ENCODE measurements at places on chromosomes 3 and 15.

- peak; percentile 62 for DNase-seq
Measured at GRCh38 chr3:157201648-157202278, 41.8 kb upstream of the CCNL1 start.

DNA sequence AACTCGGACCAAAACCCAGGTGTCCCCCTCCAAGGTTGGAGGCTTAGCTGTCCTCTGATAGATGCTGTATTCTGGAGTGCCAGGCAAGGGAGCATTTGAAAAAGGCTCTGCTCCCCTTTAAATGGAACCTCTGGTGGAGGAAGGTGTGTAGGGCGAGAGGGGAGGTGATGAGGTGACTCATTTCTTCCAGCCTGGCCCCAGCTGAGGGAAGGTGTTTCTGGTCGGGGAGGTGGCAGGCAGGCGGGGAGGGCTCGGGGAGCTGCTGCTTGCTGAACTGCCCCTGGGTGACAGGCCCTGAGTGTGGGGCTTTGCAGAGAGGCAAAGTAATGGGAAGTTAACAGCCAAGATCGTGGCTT, 18.8 kb downstream of the PSTPIP1 start:
- DNase-seq: no peak

GRCh38 chr15:74281147-74282133, 45.3 kb downstream of the CCDC33 start:
- no peak for DNase-seq

GRCh38 chr3:104396974-104397669, 969.6 kb upstream of the ALCAM start:
- DNase-seq: peak; percentile 54

DNA sequence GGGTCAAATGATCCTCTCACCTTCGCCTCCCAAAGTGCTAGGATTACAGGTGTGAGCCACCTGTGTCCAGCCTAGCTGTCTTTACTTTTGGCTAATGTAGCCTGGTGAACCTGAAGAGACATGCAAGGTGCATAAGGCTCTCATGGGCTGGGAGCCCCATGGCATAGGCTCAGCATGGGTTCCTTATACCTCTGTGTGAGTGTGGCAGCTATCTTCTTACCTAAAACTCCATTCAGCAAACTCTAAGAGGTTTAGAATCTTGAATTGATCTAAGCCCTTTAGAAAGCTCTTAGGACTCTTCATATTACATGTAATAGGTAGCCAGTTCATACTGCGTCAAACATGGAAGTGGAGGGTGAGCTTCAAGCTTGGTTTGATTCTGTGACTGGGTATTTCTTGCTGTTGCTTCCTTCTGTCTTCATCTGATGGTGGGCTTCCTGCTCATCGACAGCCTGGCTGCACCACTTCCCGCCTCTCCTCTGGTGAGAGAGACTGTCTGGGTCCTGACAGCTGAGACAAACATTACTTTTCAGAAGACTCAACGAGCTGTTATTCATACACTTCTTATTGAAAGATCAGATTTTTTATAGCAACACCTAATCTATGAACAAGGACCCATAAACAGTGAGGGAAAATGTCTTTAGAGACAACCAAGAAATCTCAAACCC, 19.2 kb upstream of the TKT start:
- no peak for DNase-seq

GRCh38 chr3:128107834-128108233, 15.8 kb downstream of the RUVBL1 start:
- no peak for DNase-seq

DNA sequence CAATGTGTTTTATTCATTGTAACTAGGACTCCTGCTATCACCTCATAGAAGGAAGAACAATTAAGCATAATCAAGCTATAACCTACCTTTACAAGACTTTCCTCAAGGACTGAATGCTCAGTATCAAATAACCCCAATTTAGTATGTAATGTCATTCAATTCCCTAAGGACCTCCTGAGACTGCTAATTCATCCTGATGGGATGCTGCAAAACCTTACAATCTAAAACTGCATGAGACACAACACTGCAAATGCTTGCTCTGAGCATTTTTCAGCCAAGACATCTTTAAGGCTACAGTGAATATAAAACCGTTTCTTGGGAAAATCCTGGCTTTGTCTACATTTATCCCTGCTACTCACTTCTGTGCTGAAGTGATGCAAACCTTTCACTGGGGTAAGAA, 69.9 kb downstream of the RYK start:
- no peak for DNase-seq

- no peak for DNase-seq
Measured at GRCh38 chr3:108119398-108120104, 28.7 kb upstream of the CD47 start.

DNA sequence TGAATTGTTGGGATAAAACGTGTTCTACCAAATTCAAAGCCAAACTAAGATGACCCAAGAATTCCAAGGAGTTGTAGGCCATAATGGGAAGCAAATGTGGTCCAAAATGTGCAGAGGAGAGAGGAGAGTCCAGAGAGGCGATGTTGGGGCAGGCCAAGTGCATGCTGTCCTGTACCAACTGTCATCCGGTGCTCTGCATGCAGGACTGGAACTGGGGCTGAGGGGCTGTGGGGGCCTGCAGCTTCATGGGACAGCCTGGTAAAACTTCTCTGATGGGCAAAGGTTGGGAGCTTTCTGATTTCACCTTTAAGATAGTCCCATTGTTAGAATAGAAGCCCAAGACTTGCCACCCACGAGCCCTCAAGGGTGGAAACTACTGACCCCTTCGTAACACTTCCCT, 831.4 kb downstream of the AGBL1 start:
- DNase-seq: no peak

DNA sequence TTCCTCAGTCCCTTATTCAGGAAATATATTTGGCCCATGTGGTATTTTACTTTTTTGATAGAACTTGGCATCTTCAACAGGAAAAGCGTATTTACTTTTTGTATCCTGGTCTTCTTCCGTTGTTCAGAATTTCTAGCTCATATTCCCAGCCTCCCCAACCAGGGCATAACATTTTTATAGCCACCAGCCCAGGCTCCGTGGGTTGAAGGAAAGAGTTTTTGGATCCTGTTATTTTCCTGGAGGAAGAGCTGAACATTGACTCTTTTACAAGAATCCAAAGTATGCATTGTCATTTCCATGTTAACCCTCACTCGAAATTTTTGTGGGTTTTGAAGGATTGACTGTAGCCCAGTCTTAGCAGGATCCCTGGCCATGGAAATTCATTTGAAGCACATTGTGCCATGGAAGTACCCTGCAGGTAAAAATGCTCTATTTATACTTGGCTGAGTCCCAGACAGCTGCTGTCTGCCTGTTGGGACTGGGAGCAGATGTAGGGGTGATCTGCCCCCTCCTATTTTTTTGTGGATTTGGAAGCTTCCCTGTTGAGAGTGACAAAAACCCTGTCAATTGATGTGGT, 98.8 kb downstream of the AKAP13 start:
- peak; percentile 84 for DNase-seq

DNA sequence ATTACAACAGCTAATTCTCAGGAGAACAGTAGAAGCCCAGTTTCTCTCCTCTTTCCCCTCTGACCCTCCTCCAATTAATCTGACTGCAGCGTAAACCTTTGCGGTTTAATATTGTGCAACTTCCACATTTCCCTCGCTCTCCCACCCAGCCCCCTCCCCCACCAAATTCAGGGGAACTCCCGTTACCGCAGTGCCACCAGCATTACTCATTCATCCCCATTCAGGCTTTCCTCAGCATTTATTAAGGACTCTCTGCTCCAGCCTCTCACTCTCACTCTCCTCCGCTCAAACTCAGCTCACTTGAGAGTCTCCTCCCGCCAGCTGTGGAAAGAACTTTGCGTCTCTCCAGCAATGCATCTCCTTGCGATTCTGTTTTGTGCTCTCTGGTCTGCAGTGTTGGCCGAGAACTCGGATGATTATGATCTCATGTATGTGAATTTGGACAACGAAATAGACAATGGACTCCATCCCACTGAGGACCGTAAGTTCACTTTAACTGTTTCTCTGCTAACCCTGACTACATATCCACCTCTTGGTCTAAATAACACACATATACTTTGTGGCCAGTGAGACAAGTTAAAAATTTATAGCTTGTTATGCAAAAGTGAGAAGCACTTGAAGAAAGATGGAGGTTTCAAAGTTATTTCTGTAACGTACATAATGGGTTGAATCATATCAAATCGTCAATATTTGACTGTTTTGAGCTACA, at the start of gene PTX3:
Gene PTX3 (plus strand): TSS at position 268 of the 709 bp plus-strand sequence. CDS start 84 bp downstream, at position 352.
- DNase-seq: peak; percentile 90

DNA sequence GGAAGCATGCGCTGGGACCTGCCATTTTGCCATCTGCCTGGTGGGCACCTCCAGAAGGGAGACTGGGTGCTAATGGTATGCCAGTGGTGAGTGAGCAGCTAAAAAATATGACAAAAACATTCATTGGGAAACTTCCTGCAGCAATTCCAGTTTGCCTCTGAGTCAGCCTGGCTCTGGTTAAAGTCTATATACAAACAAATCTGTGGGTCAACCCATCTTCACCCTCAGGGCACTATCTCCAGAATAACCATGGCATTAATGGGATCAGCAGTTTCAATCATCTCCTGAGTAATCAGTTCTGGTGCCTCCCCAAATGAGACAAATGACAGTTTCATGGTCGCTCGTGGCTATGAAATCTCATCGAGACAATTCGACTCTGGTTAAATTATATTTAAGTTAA, 21.5 kb downstream of the FRMD4B start:
- DNase-seq: peak; percentile 54

- DNase-seq: no peak
Measured at GRCh38 chr15:76267077-76267476, 44.2 kb downstream of the ETFA start.

GRCh38 chr15:66563126-66563525, 2.7 kb downstream of the LCTL start:
- peak; percentile 7 for DNase-seq

GRCh38 chr3:119310071-119310470, 15.9 kb downstream of the ARHGAP31 start:
- DNase-seq: peak; percentile 98

- no peak for DNase-seq
Measured at GRCh38 chr3:34858067-34858660, 781.2 kb upstream of the ARPP21 start.

GRCh38 chr15:70466895-70467529, 296.3 kb downstream of the UACA start:
- DNase-seq: peak; percentile 69

DNA sequence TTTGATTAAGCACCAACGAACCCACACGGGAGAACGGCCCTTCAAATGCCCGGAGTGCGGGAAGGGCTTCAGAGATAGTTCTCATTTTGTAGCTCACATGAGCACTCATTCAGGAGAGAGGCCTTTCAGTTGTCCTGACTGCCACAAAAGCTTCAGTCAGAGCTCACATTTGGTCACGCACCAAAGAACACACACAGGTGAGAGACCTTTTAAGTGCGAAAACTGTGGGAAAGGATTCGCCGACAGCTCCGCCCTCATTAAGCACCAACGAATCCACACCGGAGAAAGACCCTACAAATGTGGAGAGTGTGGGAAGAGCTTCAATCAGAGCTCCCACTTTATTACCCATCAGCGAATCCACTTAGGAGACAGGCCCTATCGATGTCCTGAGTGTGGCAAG, 8.7 kb downstream of the ZNF774 start:
- no peak for DNase-seq

GRCh38 chr3:11185564-11186317, 31.4 kb downstream of the HRH1 start:
- peak; percentile 99 for DNase-seq

DNA sequence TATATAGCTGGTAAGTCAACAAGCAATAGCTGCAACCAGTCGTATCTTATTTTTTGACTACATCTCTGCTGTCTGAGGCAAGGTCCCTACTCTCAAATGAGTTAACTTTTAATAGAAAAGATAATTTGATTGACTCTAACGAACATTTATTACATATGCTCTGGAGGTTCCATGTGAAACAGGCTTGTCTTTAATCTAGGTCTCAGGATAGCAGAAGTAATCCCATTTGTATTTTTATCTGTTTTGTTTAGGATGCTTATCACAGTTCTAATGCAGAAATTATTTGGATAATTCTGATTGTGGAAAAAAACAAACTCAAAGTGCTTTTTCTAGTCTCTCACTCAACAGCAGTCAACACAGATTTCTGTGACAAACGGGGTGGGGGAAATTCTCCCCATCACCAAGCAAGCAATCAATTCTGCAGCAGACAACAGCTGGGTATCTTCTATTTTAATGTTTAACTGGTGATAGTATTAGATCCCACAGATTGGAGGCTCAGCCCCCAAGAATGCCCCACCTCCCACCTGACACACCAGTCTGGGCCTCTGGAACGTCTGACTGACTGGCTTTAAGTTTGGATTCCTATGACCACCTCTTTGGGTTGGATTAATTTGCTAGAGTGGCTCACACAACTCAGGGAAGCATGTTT, 58.8 kb downstream of the ITPR1 start:
- DNase-seq: no peak

- no peak for DNase-seq
Measured at GRCh38 chr3:150409125-150409511, 1.0 kb downstream of the TSC22D2 start.

DNA sequence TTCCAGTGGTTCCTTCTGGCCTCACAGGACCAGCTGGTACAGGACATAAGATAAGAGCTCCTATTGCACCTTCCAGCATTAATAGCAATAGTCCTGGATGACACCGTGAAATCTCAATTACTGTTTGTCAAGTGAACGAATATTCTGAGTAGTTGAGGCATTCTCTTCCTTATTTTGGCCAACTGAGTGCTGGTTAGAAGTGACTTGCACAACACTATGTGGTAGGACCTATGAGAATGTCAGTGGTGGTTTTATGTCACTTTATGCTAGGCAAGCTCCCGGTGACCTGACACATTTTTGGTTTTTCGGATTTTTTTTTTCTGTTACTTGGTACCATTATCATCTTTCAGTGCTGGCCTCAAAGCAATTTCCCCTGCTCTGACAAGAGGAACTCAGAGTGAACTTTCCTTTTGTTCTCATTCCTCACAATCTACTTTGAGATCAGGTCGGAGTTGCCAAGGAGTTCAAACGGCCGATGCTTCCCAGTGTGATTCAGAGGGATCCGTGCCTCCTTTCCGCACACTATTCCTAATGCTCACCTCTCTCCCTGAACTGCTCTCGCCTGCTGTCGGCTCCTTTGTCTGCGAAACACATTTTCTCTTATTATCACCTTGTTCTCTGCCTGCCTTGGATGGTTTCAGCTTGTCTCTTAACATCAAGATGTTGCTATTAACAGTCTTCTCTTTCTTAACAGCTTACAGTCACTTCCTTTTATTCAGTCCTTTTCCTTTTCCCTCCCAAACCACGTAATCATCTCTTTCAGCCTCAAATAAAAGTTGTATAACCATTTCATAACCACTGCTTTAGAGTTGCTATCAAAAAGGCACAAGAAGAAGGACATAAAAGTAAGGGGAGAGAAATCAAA, 35.8 kb downstream of the QTRT2 start:
- DNase-seq: no peak

DNA sequence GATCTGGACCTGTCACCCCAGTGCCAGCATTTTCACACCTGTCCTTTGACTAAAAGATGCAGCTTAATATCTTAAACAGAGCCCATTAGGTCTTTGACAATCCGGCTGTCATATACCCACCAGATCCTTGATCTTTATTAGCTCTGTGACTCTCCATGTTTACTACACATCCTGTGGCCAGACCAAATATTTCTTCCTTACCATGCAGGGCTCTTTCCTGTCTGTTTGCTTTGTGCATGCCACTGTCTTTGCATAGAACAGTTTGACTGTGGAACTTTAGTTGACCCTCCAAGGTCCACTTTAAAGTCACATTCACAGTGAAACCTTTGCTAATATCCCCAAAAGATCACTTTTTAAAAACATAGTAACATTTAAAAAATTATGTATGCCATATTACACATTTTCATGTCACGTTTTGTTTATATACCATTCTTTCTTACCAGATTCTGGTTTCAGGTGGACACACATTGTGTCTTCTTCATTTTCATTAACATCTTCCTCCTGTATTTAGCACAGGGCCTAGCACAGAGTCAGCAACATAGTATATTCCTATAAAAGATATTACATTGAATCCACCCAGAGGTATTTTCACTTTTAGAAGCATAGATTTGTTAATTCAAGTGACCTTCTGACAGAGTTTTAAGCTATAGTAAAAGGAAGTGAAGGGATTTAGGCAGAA, 95.8 kb downstream of the RAP2B start:
- DNase-seq: no peak
